ENCODE measurements at places on chromosomes 2 and 18. TPM values are rescaled to one million over a fixed set of nuclear protein-coding genes. Genes with fewer than 3 reads are reported as not detected.

OTOF gene
- total RNA-seq = 35.1 TPM

COL4A3 gene
- total RNA-seq = not detected

CNGA3 gene
- not detected for total RNA-seq

APCDD1 gene
- not detected for total RNA-seq

SERPINB4 gene
- total RNA-seq = not detected

CHN1 gene
- total RNA-seq = 1.7 TPM

ZBTB7C gene
- not detected for total RNA-seq
